ENCODE measurements at places on chromosomes 13 and 19.

DNA sequence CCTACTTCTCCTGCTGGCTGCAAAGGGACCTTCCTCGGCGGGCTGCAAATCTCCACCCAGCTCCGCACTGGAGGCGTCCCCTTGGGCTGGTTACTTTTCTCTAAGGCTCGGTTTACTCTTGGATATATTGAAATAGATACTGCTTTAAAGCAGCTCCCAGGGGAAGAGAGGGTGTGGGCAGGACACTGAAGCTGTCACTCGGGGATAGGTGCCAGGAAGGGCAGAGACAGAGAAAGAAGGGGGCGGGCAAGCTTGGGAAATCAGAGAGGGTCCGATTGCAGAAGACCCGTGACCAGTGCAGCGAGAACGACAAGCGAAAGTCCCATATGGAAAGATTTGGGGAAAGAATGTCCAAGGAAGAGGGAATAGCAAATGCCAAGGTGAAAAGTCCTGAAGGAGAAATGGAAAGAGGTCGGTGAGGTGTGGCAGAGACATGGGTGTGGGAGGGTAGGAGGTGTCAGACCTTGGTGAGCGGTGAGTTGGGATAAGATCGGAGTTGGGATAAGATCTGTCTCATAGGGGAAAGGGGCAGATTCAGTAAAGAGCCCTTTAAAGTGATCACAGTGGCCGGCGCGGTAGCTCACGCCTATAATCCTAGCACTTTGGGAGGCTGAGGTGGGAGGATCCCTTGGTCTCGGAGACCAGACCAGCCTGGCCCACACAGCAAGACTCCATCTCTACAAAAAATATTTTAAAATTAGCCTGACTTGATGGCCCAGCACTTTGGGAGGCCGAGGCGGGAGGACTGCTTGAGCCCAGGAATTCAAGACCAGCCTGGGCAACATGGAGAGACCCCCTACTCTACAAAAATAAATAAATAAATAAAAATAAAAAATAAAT, 618 bp downstream of the THSD8 start:
- DNase-seq = no peak

- DNase-seq = no peak
Measured at GRCh38 chr19:23774106-23774505, 15.4 kb upstream of the ZNF681 start.

GRCh38 chr19:3474614-3475013, 5.7 kb downstream of the SMIM24 start:
- DNase-seq = no peak

- DNase-seq = no peak
Measured at GRCh38 chr19:12872941-12873890, 8.0 kb downstream of the DNASE2 start.

- DNase-seq = no peak
Measured at GRCh38 chr13:96898646-96899254, 95.5 kb downstream of the OXGR1 start.

DNA sequence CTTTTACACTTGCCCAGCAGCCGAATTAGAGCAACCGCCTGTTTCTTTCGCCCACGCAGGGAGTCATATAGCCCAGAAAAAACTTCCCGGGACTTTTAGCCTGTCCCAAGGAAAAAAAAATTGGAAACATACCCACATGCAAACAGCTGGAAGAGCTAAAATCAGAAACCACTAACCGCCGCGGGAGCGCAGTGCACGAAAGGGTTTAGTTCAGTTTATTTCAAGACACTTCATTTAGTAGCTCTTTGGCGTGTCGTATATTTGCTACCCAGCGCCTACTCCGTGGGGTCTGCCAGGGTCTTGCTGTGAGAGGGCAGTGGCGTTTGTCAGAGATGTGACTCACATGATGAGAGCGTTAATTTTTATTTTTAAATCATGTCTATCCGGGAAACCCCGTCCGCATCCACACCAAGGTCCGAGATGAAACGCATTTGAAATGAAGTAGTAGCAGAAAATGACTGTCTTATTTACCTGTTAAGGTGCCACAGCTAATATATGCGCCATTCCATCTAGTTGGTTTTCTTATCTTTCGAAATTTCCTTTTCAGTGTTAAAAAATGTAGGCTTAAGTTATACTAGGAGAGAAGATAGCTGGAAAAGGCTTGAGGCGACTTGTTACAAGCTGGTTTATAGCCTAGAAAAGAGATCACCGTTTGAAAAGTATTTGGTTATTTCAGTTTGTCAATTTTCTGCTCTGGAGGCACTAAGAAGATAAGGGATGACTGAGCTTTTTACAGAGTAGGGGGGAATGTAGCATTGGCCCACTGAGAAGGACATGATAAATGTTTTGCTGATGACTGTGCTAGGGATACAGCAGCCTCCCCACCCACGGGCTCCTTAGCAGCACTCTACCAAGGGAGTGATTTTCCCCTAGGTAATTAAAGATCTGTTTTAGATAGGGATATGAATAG, 1.7 kb downstream of the KLF5 start:
- no peak for DNase-seq

DNA sequence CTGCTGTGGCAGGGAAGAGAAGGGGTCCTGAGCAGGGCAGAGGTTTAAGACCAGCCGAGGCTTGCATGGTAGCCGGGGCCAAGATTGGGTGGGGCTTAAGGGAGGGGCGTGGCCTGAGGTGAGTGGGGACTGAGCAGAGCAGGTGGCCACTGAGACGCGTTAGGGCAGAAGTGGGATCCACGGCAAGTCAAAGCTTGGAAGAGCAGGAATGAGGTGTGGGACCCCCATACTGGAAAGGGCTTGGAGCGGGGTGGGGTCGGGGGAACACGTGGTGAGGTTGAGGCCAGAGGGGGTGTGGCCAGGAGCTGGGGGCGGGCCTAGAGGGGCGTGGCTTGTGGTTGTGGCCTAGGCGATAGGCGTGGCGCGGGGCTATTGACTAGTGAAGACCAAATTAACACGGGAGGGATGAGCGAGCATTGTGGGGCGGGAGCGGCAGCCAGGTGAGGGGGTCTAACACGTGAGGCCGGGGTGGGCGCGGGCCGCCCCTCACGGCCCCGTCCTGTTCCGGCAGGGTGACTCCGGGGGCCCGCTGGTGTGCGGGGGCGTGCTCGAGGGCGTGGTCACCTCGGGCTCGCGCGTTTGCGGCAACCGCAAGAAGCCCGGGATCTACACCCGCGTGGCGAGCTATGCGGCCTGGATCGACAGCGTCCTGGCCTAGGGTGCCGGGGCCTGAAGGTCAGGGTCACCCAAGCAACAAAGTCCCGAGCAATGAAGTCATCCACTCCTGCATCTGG, 3.3 kb downstream of the CFD start:
- DNase-seq = peak; percentile 48

GRCh38 chr13:113904411-113904810, 40.5 kb upstream of the GAS6 start:
- DNase-seq = no peak

- DNase-seq = no peak
Measured at GRCh38 chr13:76473552-76474134, 412.6 kb downstream of the KCTD12 start.

DNA sequence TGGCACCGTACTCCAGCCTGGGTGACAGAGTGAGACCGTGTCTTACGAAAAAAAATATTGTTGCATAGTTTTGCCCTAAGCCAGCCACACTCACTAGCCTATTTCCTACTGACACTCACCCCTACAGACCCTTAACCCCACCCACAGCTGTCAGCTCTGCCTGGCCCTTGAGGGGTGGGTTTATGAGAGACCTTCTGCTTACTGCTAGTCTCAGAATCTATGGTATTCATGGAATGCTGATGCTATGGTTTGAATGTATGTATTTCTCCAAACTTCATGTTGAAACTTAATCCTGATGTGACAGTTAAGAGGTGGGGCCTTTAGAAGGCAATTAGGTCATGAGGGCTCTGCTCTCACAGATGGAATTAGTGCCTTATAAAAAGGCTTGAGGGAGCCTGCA, 79.2 kb upstream of the LRCH1 start:
- no peak for DNase-seq

DNA sequence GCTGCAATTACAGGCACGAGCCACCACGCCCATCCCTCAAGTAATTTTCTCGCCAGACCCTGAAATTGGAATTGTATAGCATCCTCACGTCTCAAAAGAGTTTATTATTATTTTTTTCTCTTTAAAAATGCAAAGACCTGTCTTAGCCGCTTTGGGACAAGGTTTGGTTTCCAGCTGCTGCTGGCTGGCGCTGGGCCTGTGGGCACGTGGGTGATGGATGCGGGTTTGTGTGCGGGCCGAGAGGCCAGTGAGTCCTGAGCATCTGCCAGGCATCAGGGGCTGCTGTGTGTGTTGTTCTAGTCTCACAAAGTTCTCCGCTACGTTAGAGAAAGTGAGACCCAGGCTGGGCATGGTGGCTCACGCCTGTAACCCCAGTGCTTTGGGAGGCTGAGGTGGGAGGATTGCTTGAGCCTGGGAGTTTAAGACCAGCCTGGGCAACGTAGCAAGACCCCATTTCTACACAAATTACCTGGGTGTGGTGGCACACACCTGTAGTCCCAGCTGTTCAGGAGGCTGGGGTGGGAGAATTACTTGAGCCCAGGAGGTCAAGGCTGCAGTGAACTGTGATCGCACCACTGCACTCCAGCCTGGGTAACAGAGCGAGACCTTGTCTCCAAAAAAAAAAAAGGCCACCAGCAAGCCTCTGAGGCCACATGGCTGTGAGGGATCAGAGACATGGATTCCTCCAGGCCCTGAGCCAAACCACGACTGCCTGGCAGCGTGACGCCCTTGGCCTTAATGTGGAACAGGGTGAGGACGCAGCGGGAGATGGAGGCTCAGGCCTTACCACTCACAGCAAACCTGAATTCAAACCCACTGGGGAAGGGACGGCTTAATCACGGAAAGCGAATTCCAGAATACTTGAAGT, 4.7 kb upstream of the TMPRSS9 start:
- no peak for DNase-seq

DNA sequence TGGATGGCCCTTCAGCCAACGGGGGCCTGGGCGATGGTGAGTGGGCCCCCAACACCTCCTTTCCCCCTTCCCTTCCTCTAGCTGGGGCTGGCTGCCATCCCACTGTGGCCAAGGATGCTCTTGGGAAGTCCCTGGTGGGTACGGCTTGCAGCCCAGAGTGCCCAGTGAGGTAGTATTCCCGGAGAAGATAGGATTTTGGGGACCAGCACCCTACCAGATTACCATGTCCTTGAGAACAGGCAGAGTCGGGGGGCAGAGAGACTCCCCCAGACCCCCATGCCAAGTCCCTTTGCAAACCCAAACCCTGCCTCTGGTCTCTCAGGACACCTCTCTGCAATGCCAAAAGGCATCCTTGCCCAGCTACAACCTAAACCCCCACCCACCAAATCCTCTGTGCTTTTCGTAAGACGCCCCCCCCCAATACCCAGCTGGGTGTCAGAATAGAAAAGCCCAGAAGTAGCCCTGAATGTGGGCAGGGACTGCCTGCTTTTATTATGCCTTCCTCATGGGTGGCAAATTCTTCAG, 1.7 kb downstream of the HIF3A start:
- no peak for DNase-seq

DNA sequence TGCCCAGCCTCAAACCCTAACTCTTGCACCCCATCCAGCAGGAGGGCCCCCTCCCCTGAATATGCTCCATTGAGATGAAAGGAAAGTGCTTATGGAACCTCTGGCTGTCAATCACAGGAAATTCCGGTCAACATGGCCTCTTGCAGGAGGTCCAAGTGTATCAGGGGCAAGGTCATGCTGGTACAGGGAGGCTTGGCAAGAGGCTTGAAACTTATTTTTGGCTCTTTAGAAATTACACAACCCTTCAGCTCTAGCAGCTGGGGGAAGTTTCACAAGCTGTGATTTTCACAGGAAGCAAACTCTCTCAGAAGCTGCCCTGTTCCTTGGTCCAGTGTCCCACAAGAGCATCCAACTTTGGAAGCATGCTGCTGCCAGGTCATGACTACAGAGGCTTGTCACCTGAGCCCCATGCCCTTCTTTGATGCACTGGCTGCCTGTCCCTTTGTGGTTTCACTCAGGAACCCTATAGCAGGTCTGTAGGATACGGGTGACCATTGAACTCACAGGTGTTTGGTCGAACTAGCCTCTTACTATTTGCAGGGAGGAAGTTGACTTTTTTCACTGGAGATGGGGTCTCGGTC, 8.4 kb downstream of the ASF1B start:
- no peak for DNase-seq

- DNase-seq = no peak
Measured at GRCh38 chr13:44331912-44332851, 41.4 kb upstream of the SERP2 start.

DNA sequence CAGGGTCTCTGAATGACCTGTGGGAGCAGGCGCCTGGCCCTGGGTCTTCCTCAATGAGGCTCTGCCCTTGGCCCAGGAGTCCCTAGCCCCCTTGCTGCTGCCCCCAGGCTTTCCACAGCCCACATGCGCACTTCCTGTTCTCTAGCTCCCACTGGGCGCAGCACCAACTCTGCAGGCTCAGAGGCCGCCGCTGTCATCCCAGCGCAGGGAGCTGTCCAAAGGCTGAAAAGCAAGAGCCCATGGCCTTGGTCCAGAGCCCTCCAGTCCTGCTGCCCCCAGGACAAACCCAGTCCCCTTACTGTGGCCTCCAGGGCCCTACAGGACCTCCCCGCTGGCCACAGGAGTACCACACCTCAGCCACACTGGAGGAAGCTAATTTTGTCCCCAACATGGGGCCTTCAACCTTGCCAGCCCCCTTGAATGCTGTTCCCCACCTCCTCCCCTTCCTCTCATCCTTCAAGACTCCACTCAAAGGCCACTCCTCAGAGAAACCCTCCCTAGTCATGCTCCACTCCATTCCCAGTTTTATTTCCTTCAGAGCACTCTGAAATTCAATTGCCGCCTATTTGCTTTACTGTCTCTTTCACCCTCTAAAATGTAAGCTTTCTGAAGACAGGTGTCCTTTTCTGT, 8.0 kb upstream of the POU2F2 start:
- DNase-seq = peak; percentile 40

DNA sequence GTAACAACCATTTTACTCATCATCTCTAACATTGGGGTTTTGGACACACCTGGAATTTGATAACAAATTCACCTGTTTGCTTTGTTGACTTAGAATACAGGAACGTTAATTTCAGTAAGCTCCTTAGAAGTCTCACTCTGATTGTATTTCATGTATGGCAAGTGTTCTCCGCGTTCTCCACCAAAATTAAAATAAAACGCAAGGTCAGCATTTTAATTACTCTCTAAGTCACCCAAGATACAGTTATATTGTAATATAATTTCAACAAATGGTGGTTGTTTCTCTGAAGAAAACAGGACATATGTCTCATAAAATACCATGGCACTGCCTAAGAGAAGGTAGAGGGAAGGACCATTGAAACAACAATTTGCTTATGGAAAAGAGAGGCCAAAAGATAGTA, 742.1 kb downstream of the LIG4 start:
- DNase-seq = no peak

GRCh38 chr13:51041126-51041525, 69.9 kb downstream of the C13orf42 start:
- no peak for DNase-seq

GRCh38 chr13:45565331-45565730, 50.2 kb downstream of the ERICH6B start:
- no peak for DNase-seq

- no peak for DNase-seq
Measured at GRCh38 chr19:55931936-55932386, at the start of gene NLRP13. NLRP13 (minus strand) TSS chr19:55932336; CDS start chr19:55932311, 25 bp downstream.
